ENCODE measurements at places on chromosomes 13 and 19.

DNA sequence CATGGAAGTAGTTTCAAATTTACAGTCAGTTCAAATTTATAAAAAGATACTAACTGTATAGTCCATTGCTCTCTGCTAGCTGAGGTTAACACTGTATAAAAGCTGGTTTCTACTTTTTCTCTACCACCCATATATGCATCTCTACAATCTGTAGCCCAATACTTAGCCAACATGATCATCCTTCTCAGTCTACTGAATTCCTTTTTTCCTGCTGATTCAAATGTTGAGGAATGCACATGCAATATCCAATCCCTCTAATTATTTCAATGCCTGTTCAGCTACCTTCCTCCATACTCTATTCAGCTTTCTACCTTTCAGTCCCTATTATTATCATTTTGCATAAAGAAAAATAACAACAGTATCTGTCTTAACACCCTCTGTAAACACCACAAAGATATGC lies 15.6 kb downstream of the KPNA3 start:
- no peak for DNase-seq

- DNase-seq, result no peak
Measured at GRCh38 chr13:88434953-88435352, 763.8 kb downstream of the SLITRK5 start.

GRCh38 chr13:30257468-30258099 lies 49.8 kb downstream of the KATNAL1 start:
- DNase-seq, result no peak

GRCh38 chr19:19081642-19082151 lies 17.9 kb downstream of the SLC25A42 start:
- no peak for DNase-seq

GRCh38 chr19:7748171-7748570 lies 837 bp upstream of the CD209 start:
- no peak for DNase-seq

DNA sequence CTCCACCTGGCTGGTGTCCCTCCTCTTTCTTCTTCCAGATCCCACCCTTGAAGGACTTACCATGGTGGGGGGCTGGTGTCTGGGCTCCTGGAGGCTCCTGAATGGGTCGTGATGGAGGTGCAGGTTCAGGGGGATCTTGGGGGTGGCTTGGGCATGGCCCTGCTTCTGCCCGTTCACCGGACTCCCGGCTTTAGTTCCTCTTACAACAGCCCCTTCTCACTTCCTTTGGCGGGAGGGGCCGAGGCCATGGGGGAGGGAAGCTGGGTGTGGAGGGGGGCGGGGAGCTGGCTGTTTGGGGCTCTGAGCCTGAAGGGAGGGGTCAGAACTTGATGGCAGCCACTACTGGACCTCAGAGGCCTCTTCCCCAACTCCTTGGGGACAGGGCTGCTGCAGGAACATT lies at the start of gene MYO1F:
Gene MYO1F, minus strand, starts transcription at position 196 of the 400 bp plus-strand sequence. Its CDS starts 133 bp downstream, at position 63.
- no peak for DNase-seq

All from NCI-H345 (cell line).